ENCODE measurements at places on chromosomes 2 and 18. TPM values are rescaled to one million over a fixed set of nuclear protein-coding genes. Genes with fewer than 3 reads are reported as not detected.

- DNase-seq = no peak
Measured at GRCh38 chr2:119242276-119243119, 18.9 kb downstream of the STEAP3 start.

DNA sequence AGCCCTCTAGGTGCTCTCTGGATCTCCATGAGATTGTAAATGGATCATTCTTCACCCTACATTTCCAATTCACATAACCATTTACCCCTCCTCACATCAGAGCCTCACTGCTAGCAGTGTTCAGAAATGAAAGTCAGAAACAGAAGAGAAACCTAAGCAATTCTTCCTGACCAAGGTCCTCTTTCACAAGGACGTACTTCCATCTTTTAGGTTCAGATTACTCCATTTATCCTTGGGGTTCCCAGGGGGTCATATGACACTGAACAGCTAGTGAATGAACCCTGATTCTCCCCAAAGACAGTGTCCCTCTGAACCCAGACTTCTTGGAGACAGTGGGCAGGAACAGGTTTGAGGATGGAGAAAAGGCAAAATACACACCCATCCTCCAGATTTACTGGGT lies 12.9 kb upstream of the MARCO start:
- DNase-seq = no peak

DNA sequence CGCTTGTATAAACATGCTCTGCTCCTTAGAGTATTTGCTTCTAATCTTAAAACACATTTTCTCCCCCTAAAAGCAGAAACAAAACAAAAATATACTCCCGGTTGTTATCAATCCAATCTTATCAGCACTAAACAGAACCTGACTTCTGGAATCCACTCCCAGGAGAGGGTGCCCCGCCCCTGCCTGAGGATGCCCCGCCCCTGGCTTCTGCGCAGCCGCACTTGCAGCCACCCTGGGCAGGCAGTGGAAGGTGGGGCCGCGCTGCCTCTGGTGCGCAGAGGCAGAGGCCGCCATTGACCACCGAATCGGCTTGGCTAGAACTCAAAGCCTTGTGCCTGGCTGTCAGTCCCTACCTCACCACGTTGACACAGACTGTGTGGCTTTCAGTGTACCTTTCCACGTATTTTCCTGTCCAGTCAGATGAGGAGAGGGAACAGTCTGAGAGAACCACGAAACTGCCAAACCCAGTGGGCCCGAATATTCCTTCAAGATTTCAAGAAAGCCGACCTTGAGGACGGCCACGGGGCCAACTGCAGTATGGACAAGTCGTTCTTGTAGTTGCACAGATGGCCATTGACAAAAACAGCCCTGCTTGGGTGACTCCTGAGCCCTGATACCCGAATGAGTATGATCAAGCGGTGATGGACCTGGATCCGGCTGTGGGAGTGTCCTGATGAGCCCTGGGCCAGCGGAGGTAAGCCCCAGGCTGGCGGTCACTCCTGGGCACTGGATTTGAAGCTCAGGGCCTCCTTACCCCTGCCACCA lies 46.2 kb upstream of the ARHGAP28 start:
- no peak for DNase-seq

The SLC38A11 gene
- total RNA-seq = not detected

GRCh38 chr2:24403832-24404212 lies 43.5 kb upstream of the ITSN2 start:
- no peak for DNase-seq

GRCh38 chr2:67389286-67389685 lies 7.8 kb upstream of the ETAA1 start:
- DNase-seq = no peak

DNA sequence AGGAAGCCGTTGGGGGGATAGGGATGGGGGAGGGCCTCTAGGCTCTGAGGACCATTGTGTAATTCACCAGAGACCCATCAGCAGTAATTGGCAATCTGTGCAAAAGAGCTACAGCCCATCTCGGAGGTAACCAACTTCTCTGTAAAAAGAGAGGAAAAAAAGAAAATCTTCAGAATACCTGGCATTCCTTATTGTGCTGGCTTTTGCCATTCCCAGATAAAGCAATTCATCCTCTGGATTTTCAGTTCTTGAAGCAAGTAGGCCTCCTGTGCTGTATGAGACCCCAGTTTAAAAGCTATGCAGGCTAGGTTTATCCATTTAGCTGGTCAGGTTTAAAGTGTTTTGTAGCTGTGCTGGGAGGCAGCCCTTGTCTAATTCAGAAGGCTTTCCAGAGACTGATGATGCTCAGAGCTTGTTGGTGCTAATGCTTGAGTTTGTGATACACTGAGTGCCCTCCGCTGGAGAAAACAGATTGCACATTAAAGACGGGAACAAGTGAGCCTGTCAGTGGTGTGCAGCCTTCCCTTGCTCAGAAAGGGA lies at the start of gene LRRTM4:
TSS of gene LRRTM4 (minus strand) at position 446 of the 540 bp plus-strand sequence.
- DNase-seq = no peak

The ASTL gene
- total RNA-seq = 14.7 TPM

Measured in activated naive CD8-positive, alpha-beta T cell treated with anti-CD3 and anti-CD28 coated beads, Interleukin-2, amount 10 ng/mL, durations not matched to agents 7 days and 5 days (primary cell).